Endodermal cell (in vitro differentiated cells): ENCODE measurements at places on chromosomes 6 and 20. TPM values are rescaled to one million over a fixed set of nuclear protein-coding genes. Genes with fewer than 3 reads are reported as not detected.

The PM20D2 gene
- 8.5 to 9.3 TPM (median 8.7 TPM) in 3 replicates for total RNA-seq

The EYA2 gene
- total RNA-seq, result 8.9 to 14.8 TPM (median 9.1 TPM) in 3 replicates

The WFDC2 gene
- 508 to 994 TPM (median 580 TPM) in 3 replicates for total RNA-seq

The TRIM10 gene
- total RNA-seq, result not detected in 3 replicates

The PHACTR1 gene
- 6.3 and 9.9 TPM in 2 replicates for total RNA-seq

The LST1 gene
- 0.21 TPM in 1 of 3 replicates, not detected in the others for total RNA-seq

The PSORS1C1 gene
- total RNA-seq, result 0.47 and 1.1 TPM in 2 replicates

The NFATC2 gene
- total RNA-seq, result 1.2 and 1.5 TPM in 2 replicates

The SSTR4 gene
- total RNA-seq, result 0.40 to 0.44 TPM in 2 of 3 replicates, not detected in the other

The PTGIS gene
- 14.1 and 14.8 TPM in 2 replicates for total RNA-seq

The EPB41L1 gene
- total RNA-seq, result 32.2 and 32.3 TPM in 2 replicates

The ERVFRD-1 gene
- not detected in 3 replicates for total RNA-seq

The HLA-G gene
- 0.58 to 1.3 TPM (median 1.1 TPM) in 3 replicates for total RNA-seq

The PTCRA gene
- total RNA-seq, result not detected in 2 replicates

The FOXC1 gene
- 9.6 to 10.5 TPM (median 10.1 TPM) in 3 replicates for total RNA-seq

The LTB gene
- total RNA-seq, result 1.2 to 10.6 TPM (median 1.3 TPM) in 3 replicates

The FRK gene
- 0.73 to 2.9 TPM (median 2.8 TPM) in 3 replicates for total RNA-seq

The SOX18 gene
- 1.8 to 6.5 TPM (median 2.3 TPM) in 3 replicates for total RNA-seq

The CCN6 gene
- not detected in 3 replicates for total RNA-seq

The C6orf52 gene
- total RNA-seq, result 1.0 and 1.9 TPM in 2 replicates

The NRSN1 gene
- total RNA-seq, result 0.38 TPM in 1 of 2 replicates, not detected in the other

The AGPAT1 gene
- 117 and 124 TPM in 2 replicates for total RNA-seq

The ID4 gene
- total RNA-seq, result 39.3 and 41.5 TPM in 2 replicates
